Esophagus mucosa (tissue), 1 donor: ENCODE measurements at places on chromosomes 5 and 9.
A peak's percentile ranks its signal among the peaks of the same experiment; 100 is the strongest.

GRCh38 chr5:101915554-101915953 is 380.5 kb downstream of the SLCO4C1 start:
- ATAC-seq = no peak

DNA sequence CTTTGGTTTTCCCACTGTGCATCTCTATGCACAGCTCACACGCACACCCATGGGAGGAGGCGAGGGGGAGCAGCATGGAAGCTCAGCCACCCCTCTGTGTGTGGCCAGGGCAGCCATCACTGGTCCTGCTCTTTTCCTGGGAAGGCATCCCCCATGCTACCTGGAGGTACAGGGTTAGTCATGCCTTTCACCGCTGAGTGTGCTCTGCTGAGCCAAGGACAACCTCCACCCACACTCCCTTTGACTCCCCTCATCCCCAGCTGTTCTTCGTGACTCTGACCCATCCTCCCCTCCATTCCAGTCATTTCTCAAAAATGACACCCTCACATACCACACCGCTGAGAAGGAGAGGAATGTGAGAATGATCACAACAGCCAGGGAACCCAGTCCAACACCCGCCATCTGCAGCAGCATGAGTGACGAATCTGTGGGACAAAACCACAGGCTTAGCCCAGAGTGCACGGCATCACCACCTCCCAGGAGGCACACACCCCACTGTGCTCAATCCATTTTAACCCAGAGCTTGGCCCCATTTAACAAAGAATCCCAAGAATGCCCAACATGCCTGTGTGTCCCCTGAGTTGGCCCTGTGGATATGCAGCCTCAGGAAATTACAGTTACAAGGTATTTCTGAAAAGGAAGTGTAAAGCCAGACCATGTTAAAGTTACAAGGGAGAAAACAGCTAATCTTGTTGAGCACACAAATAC is 133.4 kb downstream of the SUSD1 start:
- peak; percentile 53 for ATAC-seq

- peak; percentile 91 for ATAC-seq
These were observed 104.7 kb upstream of the OTULINL start for GRCh38 chr5:14476786-14477435.

DNA sequence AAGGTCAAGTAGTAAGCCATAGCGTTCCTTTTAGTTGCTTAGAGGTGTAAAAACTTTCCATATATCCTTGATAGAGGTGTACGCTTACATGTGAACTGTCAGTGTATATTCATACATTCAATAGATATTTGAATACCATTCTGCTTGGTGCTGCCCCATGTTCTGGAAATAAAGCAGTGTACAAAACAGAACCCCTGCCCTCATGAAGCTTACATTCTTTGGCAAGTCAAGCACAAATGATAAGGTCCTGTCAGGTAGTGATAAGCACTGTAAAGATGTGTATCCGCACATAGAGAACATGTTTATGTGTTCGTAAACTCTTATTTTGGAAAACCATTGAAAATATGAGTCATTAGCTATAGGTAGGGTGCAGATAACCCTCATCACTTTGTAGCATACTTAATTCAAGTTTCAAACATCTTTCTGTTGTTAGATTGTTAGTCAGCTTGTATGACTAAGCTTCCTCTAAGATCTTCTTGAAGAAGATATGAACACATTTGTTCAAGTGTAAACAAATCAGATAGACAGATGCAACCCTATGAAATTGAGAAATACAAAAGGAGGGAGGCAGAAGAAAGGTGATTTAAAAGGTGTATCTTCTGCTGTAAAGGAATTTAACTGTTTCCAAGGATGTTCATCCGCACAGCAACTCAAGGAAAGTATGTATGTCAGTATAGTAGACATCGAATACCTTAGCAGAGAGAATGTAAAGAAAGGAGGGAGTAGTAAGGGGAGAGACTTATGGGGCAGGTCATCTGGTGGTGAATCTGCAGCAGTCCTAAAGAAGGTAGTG is 1.6 kb downstream of the GTF3C4 start:
- ATAC-seq = no peak

GRCh38 chr5:40511801-40512200 is 167.9 kb upstream of the PTGER4 start:
- no peak for ATAC-seq

GRCh38 chr9:117073071-117073470 is 341.8 kb downstream of the ASTN2 start:
- no peak for ATAC-seq

GRCh38 chr9:21591221-21592062 is 109.3 kb upstream of the IFNE start:
- peak; percentile 98 for ATAC-seq

GRCh38 chr5:135158982-135159381 is 125.0 kb upstream of the PITX1 start:
- no peak for ATAC-seq

DNA sequence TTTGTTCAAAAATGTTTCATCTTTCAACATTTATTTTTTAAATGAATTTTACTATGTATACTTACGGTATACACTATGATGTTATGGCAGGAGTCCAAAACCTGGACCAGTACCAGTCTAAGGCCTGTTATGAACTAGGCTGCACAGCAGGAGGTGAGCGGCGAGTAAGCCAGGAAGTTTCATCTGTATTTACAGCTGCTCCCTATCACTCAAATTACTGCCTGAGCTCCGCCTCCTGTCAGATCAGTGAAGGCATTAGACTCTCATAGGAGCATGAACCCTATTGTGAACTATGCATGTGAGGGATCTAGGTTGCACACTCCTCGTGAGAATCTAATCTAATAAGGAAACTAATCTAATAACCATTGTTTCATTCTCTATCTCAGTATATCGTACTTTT is 715.5 kb upstream of the PTPRD start:
- no peak for ATAC-seq

GRCh38 chr9:116027951-116028350 is 125.6 kb upstream of the PAPPA start:
- ATAC-seq = no peak

GRCh38 chr5:14776602-14777001 is 95.0 kb downstream of the ANKH start:
- no peak for ATAC-seq

GRCh38 chr5:77947041-77947428 is 170.9 kb upstream of the TBCA start:
- ATAC-seq = no peak

DNA sequence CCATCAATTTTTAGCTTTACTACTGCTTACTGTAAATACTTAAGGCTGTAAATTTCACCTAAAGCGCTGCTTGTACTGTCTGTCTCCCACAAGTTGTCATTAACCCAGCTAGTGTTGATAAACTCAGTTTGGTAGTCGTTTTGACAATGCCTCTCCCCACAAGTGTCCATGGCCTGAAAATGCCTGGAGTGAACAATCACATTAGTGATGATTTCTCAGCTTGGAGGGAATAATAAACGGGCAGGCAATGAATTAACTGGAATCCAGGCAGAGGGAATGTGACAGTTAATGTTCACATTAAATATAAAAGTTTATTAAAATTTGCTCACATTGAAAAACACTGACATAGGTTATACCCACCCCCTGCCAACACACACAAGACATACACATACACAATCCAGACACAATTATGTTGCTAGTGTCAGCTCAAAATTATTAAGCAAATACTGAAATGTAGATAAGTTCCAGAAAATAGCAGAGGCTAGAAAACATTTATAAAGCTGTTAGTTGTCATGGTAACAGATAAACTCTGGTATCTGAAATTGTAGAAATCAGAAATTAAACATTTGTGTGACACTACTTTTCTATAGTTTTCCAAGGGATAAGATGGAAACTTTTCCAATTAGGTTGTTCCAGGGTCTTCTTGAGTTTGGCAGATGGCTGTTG is 341.9 kb downstream of the DIRAS2 start:
- ATAC-seq = no peak

DNA sequence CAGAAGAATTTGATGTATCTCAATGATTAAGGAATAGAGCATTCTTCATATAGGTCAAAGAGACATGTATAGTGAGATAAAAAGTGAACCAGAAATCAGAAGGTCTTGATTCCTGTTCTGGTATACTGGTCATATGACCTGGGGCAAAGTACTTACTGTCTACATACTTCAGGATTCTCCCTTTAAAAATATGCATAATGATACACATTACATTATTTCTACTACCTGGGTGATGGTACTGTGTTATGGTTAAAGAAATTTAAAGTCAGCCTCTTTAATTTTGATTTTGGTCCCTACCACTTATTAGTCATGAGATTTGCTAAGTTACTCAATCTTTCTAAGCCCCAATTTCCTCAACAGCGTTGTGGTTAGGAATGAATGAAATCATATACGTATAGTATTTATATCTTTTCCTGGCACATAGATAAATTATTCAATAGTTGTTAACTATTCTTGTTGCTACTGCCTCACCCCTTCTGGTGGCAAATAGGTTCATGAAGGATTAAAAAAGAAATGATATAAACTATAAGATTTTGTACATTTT is 984.1 kb downstream of the TLE4 start:
- no peak for ATAC-seq

DNA sequence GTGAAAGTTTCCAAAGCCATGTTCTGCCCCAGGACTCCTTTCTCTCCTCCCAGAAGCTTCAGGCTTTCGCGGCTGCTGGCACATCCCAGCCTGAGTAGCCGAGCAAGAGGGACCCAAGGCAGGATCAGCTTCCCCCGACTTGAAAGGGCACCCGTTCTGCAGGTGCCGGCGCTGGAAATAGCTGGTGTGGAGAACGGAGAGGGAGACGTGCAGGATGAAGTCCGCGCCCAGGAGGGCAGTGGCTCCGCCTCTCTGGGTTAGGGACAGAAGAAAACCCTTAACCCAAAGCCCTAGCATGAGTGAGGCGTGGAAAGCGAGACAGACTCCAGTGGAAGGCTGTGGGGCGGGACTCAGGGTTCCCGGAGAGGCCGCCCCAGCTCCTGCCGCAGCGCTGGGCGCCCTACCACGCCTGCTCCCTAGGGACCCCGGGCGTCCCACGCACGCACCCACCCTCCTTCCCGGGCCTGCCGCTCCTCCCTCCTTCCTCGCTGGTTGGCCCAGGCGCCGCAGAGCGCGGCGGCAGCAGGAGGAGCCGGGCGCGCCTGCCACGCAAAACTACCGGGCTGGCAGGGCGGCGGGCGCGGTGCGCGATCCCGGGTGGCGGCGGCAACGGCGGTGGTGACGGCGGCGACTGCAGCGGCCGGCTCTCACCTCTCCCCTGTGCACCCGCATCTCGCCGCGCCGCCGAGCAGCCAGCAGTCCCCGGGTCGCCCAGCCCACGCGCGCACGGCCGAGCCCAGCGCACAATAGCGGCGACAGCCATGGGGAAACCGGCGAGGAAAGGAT is at the start of gene SLC1A1:
Gene SLC1A1, plus strand, starts transcription at position 550 of the 786 bp plus-strand sequence. Its CDS starts 212 bp downstream, at position 762.
- ATAC-seq = peak; percentile 78

DNA sequence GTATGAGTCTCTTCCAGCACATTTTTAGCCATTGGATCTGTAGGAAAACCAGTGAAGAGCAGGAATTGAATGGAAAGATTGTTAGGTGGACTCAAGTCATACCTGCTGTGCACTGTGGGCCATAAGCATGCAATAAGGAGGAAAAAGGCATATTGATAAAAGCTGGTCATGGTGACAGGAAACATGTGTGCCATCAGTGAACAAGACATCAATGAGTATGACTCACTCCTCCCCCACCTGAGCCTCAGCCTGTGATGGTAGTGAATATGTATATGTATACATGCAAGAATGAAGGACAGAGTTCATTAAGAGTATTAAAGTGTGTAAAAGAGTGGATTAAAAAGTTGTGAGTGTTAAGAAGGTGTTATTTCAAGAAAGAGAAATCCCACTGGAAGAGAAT is 164.5 kb downstream of the TMEM38B start:
- no peak for ATAC-seq

- ATAC-seq = no peak
These were observed 50.3 kb upstream of the AFAP1L1 start for GRCh38 chr5:149221326-149221725.

DNA sequence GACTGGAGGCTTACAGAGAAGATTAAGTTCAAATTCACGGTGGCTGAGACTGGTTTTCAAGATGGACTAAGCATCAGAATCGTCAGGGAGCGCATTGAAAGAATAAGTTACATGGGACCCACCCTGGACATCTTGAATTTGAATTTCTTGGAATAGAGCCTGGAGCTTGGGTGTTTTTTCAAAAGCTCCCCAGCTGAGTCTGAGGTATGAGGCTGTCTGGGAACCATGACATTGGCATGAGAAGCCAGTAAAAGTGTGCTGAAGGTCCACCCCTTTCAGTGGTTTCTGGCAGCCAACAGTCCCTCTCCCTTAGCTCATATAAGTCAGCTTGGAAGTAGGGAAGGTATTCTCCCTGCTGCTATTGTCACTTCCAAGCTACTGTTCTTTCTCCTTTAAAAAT is 97.8 kb downstream of the MAST4 start:
- no peak for ATAC-seq

DNA sequence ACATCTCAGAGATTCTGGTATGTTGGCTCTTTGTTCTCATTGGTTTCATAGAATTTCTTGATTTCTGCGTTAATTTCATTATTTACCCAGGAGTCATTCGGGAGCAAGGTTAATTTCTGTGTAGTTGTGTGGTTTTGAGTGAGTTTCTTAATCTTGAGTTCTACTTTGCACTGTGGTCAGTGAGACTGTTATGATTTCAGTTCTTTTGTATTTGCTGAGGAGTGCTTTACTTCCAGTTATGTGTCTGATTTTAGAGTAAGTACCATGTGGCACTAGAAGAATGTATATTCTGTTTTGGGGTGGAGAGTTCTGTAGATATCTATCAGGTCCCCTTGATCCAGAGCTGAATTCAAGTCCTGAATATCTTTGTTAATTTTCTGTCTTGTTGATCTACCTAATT is 12.2 kb downstream of the RANBP17 start:
- no peak for ATAC-seq

DNA sequence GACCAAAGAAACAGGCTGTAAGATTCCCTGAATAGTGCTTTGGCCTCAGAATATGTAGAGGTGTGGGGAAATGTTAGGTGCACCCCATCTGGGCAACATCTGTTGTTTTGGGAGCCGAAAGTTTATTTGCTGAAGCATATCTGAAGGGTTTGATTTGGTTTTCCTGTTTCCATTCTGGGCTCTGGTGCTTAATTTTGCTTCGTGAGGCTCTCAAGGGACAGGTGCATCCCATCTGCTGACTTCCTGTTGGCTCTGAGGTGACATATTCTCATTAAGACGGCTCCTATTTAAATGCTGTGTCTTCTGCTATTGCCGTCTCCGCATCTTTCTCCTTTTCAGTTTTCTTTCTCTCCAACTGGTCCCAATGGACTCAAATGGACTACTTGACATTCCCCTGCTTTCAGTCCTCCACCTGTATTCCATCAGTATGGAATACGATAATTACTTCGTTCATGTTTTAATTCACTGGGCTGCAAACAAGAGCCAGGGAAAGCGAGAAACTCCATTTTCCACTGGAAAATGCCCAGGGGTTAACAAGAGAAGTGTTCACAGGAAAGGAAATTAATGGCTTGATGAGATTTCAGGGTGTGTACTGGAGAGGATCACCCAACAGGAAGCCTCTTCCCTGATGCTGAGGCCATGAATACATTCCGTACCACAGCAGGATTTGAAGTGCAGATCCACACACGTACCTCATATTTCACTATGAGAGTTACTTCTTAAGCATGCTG is 104.0 kb downstream of the MTX3 start:
- no peak for ATAC-seq

GRCh38 chr9:117095081-117095480 is 319.8 kb downstream of the ASTN2 start:
- ATAC-seq = no peak

- ATAC-seq = no peak
These were observed 66.1 kb downstream of the HAPLN1 start for GRCh38 chr5:83654427-83654994.
